Kidney tubule cell (primary cell): ENCODE measurements at places on chromosomes 5 and 9.
A peak's percentile ranks its signal among the peaks of the same experiment; 100 is the strongest.

DNA sequence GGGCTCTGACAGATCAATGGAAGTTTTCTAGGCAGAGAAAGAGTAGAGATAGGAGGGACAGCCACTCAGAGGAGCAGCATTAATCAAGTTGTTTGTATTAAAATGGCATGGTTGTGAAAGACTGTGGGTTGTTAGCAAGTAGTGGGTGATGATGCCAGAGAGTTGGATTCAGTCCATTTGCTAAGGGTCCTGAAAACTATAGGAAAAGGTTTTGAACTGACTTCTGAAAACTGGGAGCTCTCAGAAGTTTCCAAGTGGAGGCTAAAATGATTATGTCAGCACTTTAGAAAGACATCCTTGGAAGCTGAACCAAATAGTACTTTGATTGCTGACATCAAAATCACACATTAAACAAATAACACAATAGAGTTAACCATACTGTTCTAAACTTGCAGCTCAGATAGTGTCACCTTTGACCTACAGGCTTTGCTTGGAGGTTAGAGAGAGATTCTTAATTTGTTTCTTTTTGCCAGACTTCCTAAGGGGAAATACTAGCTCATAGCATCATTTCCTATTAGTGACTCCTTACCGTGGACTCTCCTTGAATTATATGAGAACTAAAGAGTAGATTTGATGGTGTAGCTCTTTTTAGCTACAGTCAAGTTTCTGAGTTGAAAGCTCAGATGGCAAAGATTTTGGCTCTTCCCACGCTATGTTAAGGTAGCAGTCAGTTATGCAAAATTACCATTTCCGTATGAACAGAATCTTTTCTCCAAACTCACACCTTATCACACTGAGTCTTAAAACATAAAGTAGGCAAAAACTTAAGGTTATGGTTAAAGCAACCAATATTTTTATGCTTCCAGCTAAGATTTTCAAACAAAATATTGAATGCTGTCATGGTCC, 277.1 kb downstream of the NR3C1 start:
- no peak for DNase-seq

DNA sequence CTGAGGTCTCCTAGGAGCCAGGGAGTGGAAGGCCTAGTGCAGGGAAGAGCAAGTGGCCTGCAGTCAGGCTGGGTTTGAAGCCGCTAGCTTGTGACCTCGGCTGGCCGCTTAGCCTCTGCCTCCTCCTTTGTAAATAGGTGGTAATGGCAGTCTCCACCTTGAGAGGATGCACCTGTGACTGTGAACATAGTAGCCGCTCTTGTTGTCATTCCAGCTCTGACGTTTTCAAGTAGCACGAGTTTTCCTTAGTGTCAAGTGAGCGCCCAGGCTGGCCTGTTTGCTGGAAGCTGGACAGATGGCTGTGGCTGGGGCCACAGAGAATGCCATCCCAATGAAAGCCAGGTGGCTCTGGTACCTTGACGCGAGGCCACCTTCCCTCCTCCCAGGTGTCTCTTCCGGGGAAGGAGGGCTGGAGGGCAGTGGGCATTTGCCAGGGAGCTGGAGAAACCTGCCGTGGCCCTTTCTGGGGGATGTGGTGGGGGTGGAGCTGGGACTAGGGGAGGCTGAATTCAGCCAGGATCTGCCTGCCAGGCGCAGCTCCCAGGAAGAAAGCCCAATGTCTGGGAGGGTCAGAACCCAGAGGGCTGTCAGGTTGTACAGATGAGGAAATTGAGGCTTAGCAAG, 2.5 kb downstream of the ASS1 start:
- DNase-seq, result no peak

GRCh38 chr5:76642390-76643040, 19.3 kb upstream of the F2RL2 start:
- peak; percentile 13 for DNase-seq

DNA sequence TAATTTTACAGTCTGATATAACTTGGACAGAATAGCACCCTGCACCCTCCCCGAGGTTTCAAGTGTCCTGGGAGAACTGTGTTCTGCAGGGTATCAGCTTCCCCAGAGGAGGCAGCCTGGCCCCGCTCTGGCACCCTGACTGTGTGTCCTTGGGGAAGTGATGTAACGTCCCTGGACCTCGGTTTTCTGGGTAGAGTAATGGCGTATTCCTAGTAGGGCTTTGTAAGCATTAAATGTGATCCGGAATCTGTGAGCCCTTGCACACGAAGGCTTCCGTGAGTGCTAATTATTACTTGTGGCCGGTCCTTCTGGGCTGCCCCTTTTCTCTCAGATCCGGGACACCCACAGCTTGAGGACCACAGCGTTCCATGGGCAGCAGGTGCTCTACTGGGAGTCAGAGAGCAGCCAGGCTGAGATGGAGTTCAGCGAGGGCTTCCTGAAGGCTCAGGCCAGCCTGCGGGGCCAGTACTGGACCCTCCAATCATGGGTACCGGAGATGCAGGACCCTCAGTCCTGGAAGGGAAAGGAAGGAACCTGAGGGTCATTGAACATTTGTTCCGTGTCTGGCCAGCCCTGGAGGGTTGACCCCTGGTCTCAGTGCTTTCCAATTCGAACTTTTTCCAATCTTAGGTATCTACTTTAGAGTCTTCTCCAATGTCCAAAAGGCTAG, 1.0 kb upstream of the CACFD1 start:
- DNase-seq, result no peak

GRCh38 chr9:14909601-14909960, 647 bp downstream of the FREM1 start:
- peak; percentile 1 for DNase-seq

- DNase-seq, result no peak
These were observed 2042.6 kb upstream of the CDH6 start for GRCh38 chr5:29150840-29151239.

DNA sequence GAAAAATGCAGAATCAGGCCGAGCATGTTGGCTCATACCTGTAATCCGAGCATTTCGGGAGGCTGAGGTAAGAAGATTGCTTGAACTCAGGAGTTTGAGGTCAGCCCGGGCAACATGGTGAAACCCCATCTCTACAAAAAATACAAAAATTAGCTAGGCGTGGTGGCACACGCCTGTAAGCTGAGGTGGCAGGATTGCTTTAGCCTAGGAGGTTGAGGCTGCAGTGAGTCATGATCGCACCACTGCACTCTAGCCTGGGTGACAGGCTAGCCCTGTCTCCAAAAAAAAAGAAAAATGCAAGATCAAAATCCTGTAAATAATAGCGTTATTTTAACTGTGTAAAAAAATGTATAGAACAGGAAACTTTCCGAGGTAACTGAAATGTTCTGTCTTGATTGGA, 39.4 kb downstream of the RNF44 start:
- DNase-seq, result peak; percentile 54

GRCh38 chr5:98713027-98713426, 60.4 kb upstream of the RGMB start:
- no peak for DNase-seq

GRCh38 chr5:110297152-110297670, 429.3 kb downstream of the TMEM232 start:
- no peak for DNase-seq
